ENCODE measurements at places on chromosomes 5 and 9.

DNA sequence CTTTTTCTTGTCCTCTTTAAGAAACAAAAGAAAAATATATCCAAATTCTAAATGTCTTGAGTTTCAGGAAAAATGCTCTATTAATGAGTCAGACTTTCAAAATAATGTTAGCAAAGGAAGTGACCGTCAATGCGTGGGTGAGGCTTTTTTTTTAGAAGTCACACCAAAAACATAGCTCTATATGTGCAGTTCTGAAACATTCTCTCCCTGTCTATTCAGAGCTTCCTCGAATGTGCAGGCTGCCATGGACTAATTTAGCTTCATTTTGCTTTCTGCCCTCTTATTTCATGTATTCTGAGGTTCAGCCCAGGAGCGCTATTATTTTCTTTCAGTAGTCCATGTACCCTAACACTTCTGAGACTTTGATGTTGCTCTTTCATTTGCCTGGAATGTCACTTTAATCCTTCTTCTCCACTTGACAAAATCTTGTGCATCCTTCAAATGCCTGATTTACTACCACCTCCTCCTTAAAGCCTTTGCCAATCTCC lies 72.5 kb upstream of the RASA1 start:
- no peak for DNase-seq

GRCh38 chr9:70083429-70083828 lies 39.8 kb downstream of the MAMDC2 start:
- no peak for DNase-seq

DNA sequence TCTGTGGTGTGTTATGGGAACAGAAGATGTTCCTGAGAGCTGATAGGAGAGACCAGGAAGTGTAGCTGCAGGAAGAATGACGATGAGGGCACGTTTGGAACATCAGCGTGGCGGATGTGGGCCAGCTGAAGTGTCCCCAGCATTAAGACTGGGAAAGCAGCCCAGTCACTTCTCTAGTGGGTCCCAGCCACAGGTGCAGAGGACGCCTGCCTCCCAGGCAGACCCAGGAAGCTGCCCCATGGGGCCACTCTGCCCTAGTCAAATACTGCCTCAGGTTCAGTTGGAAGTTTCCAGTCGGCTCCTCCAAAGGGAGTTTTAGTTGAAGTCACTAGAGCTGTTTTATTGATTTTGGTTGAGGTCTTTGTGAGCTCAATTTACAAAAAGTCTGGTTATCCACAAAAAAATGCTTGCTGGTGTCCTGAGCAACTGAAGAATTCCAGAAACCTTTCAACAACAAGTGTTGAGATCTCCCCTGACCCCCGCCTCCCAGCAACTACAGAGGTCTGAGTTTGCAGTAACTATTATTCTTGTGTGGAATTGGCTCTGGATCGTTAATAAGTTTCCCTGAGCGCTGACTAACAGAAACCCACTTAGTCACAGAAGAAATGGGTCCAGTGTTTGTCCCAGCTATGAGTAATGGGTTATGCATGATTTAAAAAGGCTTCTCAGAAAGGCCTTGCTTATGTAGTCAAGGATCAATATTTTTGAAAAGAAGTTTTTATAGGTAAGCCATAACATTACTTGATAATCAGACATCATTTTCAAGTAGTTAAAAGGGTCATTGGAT lies 294.1 kb downstream of the FANCC start:
- no peak for DNase-seq

GRCh38 chr9:18658804-18659705 lies 185.1 kb downstream of the ADAMTSL1 start:
- no peak for DNase-seq

DNA sequence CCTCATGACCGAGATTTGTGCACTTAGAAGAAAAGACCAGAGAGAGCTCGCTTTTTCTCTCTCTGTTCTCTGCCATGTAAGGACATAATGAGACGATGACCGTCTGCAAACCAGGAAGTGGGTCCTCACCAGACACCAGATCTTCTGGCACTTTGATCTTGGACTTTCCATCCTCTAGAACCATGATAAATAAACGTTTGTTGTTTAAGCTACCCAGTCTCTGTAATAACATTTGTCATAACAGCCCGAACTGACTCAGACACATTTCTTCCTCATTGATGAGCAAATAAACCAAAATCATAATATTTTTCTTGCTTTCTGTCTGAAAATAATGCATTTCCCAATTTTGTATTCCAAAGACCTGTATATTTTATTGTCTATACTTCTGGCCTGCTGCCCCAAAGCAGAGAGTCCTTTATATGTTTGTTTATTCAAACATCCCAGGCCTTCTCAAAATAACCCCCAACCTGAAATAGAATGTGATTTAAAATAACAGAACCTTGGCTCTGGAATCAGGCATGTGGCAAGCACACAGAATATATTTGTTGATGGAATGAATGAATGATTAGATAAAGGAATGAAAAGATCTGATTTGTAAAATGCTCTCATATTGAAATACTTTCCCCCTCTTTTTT lies 396.5 kb downstream of the ADGRV1 start:
- DNase-seq, result no peak

DNA sequence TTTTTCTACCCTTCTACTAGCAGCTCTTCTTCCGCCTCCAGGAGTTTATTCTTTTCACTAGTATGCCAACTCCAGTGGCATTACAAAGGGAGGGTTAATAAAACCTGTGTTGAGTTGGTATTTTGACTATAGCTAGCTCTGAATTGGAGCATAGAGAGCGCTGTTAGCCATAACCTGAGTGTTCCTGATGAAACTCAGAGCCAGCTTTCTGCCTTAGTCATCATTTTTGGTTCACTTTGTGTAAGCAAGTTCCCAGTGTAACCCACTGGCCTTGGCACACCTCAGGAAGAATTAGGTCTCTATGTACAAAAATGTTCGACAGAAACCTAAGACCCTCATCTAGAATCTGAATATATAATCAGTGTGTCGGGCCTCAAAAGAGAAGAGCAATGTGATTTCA lies 238.9 kb downstream of the NR3C1 start:
- no peak for DNase-seq

DNA sequence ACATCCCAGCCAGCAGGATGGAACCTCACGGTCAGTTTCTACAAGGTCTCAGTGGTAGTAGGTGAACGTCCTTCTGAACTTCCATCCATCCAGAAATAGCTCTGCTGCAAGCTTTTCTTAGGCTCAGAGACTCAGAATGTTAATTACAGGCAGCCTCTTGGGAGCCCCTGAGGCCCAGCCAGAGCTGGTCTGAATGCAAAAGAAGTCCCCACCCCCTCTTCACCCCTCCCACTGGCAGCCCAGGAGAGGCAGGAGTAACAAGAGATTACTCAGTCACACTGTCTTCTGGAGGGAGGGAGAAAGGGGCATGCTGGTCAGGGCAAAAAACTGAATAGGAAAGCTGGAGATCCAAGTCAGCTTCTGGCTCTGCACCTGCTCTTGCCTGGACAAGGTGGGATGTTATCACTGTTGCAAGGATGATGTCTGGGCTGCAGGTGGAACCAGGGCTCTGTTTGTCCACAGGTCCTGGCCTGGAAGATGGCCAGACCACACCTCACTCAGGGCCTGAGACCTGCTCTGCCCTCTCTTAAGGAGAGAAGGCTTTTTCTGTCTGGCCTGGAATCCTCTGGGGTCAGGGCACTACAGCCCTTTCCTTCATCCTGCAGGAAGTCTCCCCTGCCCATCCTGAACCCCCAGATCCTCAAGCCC lies 9.1 kb downstream of the ENHO start:
- DNase-seq, result no peak

DNA sequence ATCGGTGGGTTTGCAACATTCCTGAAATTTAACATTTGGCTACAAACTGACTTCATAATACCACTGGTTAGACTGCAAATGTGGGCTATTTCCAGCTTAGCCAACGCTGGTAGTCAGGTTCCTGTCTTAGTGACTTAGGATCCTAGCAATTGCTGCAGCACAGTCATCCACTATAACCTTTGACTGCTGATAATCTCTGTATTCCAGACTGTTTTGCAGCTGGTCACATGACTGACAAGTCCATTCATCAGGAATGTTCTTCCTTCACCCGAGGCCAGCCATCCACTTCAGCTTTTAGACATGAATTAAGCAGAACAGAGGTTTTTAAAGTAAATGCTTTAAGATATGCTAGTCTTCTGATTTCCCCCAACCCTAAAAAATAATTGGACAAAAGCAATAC lies 425.9 kb upstream of the MPDZ start:
- DNase-seq, result no peak

- no peak for DNase-seq
Measured at GRCh38 chr9:129023036-129023907, 4.9 kb downstream of the SH3GLB2 start.

DNA sequence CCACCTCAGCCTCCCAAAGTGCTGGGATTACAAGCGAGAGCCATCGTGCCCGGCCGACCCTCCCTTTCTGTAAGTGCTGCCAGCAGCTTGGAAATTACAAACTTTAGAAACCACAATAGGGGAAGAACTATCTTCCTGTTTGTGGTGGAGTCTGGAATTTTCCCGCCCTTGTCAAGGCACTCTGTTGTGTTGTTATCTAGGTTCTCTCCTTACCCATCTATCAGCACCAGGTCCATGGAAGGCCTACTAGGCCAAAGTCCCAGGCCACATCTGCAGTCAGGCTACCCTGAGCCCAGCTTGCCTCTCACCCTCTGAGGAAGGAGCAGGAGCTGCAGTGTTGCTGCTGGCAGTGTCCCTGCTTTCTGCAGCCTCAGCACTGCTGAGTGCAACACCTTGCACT lies 214.9 kb downstream of the MCTP1 start:
- DNase-seq, result no peak

GRCh38 chr5:151675611-151676313 lies 11.0 kb downstream of the SPARC start:
- DNase-seq, result no peak

GRCh38 chr9:74173284-74173683 lies 323.9 kb upstream of the RORB start:
- no peak for DNase-seq

DNA sequence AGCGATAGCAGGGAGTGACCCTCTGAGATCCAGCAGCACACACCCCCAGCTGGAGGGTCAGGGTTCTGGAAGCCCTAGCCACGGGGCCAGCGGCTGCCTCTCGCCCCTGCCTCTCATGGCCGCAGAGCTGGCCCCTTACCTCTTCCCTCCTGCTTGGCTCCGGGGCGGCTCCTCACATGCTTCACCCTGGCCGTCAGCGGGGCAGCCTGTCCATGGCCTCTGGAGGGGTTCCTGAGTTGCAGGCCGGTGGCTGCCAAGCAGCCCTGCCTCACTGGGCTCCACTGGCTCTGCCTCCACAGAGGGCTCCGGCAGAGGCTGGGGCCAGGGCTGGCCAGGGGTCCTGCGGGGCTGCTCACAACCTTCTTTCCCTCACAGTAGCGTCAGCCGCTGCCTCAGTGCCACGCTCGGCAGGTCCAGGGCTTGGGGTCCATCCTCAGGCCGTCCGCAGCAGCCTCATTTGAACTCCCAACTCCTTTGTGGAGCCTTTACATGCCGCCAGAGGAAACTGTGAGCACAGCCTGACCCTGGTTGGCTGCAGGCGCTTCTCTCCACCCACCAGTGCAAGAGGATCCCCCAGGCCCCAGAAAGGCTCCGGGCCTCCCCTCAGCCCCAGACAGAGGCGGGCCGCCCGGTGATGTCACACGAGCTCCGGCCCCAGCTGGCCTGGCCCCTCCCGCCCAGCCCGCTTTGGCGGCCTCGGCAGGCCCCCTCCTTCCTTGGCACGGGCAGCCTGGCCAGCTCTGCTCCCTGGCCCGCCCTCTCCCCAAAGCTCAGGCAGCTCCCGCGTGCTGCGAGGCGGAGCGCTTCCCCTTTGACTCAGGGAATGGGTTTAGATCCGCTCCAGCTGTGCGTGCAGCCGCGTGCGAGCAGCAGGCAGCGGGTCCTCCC lies at the start of gene ANGPTL2:
Gene ANGPTL2 (minus strand): TSS at position 460 of the 888 bp plus-strand sequence. CDS start 13,904 bp downstream, outside the sequence.
- DNase-seq, result no peak

- no peak for DNase-seq
Measured at GRCh38 chr9:76510041-76510440, 51.1 kb downstream of the GCNT1 start.

- no peak for DNase-seq
Measured at GRCh38 chr5:147754372-147755122, 28.0 kb downstream of the JAKMIP2 start.

DNA sequence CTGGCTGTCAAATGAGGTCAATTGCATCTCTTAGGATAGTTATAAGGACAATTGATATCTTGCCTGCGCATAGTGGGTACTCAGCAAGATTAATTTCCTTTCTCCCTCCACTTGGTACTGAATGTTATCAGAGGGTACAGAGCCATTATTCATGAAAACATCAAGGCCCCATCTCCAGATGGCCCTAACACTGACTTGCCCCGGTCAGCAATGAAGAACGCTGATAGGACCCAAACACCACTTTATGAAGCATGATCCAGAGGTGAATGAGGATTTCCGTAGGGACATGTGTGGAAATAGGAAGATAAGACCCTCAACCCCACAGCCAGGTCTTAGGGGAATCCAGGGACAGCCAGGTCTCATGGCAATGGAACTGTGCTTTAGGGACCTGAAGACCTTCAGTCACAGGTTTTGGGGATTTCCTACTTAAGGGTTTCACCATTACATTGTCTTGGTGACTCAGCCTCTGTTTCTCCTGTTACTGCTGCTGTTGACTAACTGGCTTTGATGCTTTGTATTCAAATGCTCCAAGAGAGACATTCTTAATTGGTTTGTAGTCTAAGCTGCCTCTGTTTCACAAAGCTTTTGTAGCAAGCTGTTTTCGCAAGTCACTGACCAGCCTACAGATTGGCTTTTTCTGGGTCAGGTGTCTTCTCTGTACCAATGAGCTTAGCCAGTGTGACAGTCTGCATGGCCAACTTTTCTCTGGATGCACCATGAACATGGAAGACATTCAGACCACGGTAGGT lies 35.3 kb upstream of the IQGAP2 start:
- DNase-seq, result no peak

DNA sequence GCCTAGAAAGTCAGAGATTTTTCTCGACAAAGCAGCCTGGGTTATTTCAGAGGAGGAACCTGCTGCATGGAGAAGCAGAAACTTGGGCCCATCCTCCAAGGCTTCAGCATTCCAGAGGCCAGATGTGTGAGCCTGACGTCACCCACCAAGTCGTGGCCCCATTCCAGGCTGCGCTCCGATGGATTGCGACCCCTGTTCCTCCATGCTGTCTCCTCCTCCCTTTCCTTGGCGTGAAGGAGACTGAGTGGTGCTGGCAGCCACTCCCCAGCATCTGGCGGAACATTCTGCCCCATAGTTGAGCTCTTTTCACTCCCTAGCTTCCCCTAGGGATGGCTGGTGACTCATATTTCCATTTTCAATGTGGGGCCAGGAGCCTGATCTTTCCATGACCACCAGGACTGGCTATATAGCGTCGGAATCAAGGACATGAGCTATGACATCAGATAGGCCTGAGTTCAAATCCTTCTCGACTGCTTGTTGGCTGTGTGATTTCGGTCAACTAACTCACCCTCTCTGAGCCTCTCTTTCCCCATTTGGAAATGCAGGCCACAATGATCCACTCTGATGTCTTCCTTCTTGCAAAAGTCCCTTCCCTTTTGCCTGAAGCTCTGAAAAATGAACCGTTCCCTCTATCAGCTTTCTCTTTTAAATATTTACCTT lies 24.5 kb upstream of the DUSP1 start:
- DNase-seq, result no peak

- DNase-seq, result no peak
Measured at GRCh38 chr5:90440644-90441043, 31.1 kb upstream of the CETN3 start.

GRCh38 chr5:159619826-159620225 lies 289.5 kb upstream of the IL12B start:
- no peak for DNase-seq

Measured in NCI-H187 treated with DMSO at 0.1 percent for 48 hours (cell line).